ENCODE measurements at places on chromosomes 2 and 18.

DNA sequence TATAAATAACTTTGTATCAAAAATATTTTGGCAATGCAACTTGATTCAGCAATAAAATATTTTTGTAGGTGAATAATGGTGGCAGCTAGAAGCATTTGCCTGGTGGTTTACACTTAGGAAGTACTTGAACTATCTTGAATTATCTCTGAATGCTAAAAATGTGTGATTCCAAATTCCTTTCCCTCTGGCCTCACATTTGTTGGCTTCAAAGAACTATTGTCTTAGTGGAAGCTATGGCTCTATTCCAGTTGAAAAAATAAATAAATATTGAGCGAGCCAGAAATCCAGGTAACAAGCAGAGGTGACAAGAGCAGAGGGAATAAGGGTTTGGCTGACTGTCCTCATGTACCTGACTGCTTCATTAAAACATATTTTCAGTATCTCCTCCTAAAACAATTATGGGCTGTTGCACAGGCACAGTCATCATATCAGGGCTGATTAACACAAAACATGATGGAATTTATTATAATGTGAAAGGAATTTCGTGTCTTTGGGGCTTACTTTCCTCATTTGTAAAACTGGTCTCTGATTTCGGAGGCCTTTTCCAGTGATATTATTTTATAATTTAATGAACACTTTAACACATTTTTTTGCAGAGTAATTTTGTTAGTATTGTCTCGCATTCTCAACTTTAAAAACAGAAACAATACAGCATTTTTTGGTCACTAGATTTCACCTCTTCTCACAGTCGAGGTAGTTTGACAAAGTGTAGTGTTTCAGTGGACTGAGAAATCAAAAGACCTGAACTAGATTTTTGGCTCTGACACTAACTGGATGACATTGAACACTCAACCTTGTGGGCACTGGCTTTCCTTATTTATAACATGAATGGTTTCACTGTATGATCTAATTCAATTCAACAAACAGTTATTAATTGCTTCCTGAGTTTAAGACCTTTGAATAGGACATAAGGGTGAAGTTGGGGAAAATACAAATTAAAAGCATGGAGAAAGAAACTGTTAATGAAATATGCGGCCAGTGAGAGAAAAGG, 7.8 kb upstream of the CAVIN2 start:
- DNase-seq, result no peak

- peak; percentile 19 for DNase-seq
Measured at GRCh38 chr2:22894761-22895160, 490.2 kb upstream of the KLHL29 start.

DNA sequence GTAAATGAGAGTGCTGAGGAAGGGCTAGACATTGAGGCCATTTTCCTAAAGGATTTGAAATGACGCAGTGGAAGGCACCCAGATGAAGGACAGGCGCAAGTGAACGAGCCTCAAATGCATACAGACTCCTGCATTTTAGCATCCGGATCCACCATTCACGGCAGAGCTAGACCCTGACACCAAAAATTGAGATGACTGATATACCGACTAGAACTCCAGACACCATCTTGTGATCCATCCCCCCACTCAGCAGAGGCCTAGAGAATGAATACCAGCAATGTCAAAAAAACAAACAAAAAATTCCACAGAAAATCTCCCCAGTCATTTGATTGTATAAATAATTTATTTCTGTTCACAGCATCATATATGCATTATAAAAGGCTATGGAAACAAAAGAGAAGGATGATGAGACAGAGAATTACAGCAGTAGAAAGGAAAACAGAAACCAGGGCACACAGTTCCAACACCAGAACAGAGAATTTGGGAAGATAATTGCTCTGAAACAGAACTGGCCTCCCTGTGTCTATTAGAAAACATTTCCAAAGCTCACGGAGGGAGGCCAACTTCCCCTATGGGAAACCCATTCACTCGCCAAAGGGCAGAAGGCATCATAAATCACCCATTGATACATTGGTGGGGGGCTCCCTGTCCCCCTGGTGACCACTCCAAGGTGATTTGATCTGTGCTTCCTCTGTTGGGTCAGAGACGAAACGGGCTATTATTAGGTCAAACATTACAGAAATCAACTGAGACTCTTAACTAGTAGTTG, 4.0 kb downstream of the ARL4C start:
- DNase-seq, result no peak

- no peak for DNase-seq
Measured at GRCh38 chr18:36700955-36701354, 127.8 kb downstream of the TPGS2 start.

DNA sequence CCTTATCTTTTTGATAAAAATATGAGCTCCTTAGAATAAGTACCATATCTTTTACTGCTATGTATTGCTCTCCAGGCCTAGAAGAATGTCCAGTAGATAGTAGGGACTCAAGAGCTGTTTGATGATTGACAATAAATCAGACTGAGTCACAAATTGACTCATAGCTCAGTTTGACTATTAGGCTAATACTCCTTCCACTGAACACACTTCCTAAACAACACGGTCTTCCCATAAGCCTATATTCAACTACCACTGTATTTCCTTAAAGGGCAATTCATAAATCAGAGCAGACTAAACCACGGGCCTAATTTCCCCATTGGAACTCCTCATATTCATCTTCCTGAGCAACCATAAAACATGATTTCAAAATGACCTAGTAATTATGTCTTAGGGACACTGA, 258.5 kb downstream of the ALK start:
- DNase-seq, result no peak

DNA sequence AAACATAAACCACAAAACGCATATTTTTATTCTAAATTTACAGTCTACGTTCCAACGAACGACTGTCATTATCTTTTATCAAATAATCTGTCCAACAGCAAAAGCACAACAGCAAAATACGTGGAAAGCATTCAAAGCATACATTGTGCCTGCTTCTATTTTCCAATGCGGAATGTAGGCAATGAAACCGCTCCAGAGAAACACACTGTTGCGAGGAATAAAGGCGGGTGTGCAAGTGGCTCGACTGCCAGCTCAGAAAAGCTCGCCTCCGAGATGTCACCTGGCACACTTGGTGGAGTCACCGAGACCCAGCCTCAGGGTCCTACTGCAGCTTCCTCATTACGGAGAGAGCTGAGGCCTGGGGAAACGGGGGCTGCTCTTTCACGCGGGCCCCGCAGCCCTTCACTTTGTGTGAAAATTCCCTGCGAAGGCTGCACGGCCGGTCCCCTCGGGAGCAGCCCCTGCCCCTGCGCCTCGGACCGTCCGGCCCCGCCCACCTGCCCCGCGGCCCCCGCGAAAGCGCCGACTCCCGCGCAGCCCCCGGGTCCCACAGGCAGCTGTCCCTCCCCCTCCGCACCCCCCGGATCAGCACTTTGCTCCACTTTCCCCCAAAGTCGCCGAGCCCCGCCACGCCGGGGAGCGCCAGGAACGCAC, 752 bp downstream of the MGAT4A start:
- DNase-seq, result peak; percentile 13

- no peak for DNase-seq
Measured at GRCh38 chr2:3349211-3349693, 28.4 kb downstream of the EIPR1 start.

GRCh38 chr2:938181-939005, 12.3 kb upstream of the SNTG2 start:
- no peak for DNase-seq

GRCh38 chr2:101500860-101501259, 25.9 kb upstream of the RFX8 start:
- DNase-seq, result no peak

DNA sequence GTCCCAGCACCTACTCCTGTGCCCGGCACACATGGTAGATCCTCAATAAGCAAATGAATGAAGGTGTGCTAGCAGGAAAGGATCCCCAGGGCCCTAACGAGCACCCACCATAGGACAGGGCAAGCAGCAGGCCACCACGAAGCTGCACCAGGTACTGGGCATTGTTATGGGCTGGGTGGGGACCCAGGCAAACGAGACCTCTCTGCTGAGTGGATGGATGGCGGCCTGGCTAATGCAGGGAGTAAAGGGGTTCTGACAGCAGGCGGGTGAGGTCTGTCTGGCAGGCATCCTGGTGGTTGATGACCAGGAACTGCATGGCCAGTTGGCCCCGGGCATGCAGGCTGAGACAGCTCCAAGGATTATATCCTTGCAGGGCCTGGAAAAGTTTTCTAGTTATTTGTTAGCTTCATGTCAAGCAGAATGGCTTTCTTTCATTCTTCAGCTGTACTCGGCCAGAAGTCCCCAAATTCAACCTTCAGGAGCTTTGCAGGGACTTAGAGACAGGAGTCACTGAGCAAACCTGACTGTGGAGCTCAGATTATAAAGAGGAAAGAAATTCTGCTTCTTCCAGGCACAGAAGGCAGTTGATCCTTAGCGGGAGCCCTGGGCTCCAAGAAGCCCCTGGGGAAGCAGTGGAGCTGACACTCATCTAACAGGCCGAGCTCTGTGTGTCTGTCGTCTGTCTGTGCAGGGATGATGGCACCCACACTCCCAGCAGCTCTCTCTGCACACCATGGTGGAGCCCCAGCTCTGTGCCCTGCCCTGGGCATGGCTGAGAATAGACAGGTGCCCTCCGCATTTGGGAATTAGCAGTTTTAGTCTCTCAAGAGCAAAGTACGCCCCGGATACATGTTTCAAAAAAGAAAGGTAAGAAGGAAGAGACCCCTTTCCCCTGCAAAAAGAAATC, 51.2 kb downstream of the SDC1 start:
- no peak for DNase-seq

DNA sequence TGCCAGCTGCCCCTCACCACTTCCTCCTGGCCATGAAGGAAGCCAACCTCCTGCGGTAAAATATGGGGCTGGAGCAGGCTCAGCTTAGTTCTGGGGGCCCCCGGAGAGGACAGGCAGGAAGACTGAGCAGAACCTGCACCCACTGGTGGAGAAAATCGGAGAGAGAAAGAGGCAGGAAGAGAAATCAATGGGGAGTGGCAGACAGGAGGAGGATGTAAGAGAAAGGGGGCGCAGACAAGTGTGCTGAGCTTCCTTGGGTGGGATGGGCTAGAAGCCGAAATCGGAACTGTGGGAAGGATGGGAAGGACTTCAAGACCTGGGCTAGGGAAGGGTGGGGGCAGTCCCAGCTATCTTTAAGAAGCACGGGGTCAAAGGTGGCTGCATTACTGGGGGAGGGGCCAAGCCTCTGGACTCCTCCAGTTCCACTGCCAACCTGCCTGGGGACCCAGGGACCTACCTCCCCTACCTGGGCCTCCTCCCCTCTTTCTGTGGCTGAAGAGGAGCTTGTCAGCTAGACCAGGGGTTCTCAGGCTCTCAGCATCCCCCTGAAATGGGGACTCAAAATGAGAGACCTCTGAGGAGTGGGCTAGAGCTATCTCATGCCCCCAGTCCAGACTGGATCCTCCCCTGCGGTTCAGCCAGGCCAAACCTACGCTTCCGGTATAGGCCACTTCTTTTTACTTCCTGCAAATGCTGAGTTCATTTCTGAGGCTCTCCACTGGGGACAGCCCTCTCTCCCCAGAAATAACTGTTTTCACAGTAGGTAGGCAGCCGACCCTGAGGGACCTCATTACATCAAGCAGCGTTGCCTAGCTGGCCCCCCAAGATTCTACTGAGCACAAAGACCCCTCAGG, 33.6 kb upstream of the B3GNT7 start:
- DNase-seq, result no peak

DNA sequence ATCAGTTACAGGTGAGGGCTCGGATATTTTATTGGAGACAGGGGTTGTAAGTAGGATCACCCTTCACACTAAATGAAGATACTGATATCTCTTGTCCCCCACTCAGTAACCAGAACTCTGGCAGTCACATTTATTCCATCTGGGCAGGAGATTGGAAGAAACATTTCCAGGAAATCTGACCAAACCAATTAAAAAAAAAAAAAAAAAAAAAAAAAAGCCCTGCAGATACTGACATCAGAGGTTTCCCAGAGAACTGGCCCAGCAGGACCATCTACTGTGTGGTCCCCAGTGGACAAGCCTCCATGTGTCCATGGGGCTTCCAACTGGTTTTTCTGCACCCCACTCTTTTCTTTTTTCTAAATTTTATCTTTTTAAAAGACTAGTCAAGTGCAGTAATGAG, 41.3 kb downstream of the SH2D6 start:
- DNase-seq, result no peak

DNA sequence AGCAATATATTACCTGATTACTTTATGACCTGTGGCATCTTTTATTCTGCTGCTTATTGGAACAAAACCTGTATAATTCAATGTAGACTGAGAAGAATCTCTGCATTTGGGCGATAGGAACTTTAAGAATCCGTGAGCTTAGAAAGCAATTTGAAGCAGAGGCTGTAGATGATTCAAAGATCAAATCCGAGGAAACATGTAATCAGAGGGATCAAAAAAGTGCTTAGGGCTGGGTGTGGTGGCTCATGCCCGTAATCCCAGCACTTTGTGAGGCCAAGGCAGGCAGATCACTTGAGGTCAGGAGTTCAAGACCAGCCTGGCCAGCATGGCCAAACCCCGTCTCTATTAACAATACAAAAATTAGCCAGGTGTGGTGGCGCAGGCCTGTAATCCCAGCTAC, 198.4 kb downstream of the MTX2 start:
- DNase-seq, result no peak

DNA sequence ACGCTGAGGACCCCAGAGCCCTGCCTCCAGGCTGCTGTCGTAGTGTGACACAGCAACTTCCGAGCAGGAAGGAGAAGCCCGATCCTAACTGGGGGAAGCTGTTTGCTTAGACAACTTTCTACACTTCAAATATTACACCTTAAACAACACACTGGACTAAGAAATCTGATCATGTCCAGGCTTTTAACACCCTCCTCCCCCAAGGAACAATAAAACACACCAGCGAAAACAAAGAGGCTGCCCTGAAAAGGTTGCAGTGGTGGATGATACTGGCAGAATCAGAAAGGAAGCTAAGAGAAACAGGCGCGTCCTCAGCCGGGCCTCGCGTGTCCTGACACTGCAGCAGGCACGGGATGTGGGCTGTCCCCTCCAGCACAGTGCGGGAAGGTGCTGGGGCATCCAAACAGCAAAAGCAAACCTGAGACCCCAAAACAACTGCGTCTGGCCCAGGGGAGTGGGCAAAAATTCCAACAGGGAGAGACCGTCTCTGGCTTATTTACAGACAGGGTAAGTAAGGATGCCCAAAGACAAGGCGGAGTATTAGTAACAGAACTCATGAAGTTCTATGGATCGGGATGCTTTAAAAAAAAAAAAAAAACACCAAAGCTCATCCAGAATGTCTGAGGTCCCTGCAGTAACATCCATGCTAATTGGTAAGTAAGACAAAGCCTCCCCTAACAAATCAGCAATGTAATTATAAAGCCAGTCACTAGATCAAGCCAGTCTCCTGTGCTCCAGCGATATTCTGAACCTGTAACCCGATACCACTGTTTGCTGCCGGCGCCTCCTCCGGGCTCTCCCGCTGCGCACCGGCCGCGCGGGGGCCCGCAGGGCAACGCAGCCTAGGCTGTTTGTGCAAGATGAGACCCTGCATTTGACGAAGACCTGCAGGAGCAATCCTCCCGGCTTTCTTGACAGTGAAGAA, 9.0 kb downstream of the SERTAD2 start:
- DNase-seq, result peak; percentile 61

Measured in SHP77 treated with DMSO at 0.1 percent for 48 hours (cell line).